ENCODE measurements at places on chromosomes 6 and 20.

- no peak for DNase-seq
Observed at GRCh38 chr6:147587907-147588306, 79.4 kb downstream of the SAMD5 start.

DNA sequence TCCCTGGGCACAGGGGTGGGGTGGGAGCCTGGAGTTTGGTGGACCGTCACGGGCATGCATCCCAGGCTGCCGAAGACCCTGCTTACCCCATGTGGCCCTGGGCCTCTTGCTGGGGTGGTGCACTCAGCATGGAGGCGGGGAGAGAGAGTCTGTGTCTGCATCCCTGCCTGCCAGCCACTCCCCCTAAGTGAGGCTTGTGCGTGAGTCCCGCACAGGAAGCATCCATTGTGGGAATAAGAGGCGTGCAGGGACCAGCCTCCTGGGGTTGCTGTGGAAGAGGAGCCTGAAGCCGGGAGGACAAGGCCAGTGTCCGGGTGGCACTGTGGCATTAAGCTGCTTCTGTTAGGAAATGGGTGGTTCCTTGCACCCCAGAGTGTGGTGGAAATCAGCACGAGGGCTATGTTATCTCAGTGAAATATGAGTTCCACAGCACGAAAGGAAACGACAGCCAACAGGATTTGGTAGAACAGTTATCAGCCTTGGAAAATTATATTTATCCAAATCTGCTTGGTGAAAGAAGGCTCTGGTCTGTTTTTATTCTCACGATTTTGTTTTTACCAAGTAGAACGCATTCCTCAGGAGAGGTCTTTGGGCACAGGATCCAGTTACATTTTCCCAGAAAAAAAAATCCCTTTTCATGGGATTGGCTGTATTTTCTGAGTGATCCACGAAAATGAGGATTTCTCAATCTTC is 35.7 kb downstream of the CDH4 start:
- DNase-seq: no peak

GRCh38 chr20:61886721-61887595 is 178.7 kb downstream of the TAF4 start:
- no peak for DNase-seq

GRCh38 chr6:13718123-13718458 is 6.5 kb upstream of the RANBP9 start:
- no peak for DNase-seq

- DNase-seq: peak; percentile 52
Observed at GRCh38 chr6:36130667-36131510, 576 bp downstream of the MAPK13 start.

Data from stimulated activated CD8-positive, alpha-beta memory T cell treated with anti-CD3 and anti-CD28 coated beads, Interleukin-4, amount 100 ng/mL, for 4 hours (primary cell).